Foreskin keratinocyte (primary cell): ENCODE measurements at places on chromosomes 4 and X. TPM values are rescaled to one million over a fixed set of nuclear protein-coding genes. Genes with fewer than 3 reads are reported as not detected.

CENPVL1 gene
- not detected in 2 replicates for total RNA-seq

DNA sequence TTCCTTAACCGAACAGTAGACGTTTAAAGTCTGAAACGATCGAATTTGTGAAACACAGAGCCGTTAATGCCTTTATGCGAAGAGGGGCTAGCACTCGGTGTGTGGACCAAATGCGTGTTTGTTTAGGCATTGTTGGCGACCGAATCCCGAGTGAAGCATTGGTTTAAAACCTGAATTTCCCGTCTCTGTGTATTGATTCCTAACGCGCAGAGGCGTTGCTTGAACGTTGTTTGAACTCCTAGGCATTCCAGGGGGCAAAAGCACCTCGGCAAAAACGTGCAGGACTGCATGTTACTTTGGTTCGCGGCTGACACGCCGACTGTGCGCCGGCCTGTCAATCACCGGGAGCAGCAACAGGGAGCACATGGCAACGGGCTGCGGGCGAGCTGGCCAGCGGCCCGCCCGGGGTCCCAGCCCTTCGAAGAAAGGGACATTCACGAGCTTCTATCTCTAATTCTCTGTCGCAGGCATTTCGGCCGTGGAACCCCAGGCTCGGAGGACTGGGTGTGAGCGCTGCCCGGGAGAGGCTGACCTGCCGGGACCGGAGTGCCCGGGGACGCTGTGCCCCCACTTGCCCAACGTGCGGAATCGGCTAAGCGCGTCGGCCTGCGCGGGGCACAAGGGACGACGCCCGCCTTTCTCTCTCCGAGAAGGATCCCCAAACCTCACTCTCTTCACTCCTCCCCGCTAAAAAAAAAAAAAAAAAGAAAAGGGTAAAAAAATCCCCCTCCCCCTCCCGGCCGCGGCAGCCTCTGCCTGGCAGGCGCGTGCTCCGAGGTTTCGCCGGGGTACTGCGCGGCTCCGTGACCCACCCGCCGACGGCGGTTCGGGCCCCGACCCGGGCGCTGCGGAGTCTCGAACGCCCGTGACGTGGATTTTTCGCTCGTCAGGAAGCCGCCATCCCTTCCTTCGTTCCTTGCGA is 810 bp downstream of the SPRY1 start:
- DNase-seq: peak; percentile 58

DNA sequence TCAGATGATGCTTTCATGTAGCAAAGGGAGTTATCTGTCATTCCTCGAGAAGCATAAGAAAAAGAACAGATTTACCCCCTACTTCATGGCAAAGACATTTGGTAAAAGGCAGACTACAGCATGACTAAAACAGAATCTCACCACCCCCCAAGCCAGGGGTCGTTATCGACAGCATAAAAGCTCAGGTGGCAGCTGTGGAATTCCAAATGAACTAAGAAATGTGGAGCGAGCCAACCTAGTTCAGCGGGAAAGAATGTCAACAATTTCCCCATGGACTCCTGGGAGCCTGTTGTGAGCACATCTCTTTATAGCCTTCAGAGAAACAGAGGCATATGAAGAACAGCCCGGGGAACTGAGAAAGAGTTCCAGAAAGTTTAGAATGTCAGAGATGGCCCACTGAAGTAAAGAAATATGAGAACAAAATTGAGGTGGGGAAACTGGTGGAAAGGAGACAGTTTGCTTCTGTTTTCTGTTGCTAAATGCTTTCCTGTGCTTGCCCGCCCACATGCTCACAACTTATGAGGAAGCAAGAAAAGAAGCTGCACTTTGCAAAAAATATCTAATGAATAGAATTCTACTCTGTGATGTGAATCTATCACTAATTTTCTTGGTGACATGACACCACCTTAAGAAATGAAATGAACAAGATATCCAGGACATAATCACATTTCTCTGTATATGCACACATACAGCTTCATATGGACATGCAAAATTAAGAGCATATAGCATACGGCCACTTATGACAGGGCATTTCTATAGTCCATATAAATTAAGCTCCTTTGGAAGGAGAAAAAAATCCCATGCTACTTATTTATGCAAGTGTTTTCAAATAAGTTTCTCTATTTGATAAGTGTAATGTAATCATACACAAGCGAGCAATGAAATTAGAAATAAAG is 135.3 kb upstream of the MID1 start:
- peak; percentile 17 for DNase-seq

GRCh38 chrX:65750674-65751469 is 83.4 kb downstream of the MSN start:
- no peak for DNase-seq

- DNase-seq: no peak
These were observed 134.8 kb upstream of the PPARGC1A start for GRCh38 chr4:24024605-24025004.
